CD8-positive, alpha-beta T cell (primary cell): ENCODE measurements at places on chromosomes 1 and 21.

DNA sequence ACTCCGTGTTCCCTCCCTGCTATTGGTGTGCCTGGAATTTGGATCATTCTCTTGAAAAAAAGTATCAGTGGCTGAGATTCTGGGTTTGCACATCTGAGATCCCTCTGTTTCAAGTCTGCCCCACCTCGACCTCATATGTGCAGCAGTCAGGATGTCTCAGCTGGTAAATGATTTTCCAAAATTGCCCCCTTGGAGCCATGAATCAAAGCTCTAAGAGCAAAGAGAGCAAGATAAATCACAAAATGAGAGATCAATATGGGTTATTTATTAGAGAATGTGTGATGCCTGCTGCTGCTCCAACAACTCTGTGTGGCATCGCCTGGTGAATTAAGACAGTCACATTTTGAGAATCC, 8.5 kb downstream of the CRP start:
- no peak for DNase-seq

DNA sequence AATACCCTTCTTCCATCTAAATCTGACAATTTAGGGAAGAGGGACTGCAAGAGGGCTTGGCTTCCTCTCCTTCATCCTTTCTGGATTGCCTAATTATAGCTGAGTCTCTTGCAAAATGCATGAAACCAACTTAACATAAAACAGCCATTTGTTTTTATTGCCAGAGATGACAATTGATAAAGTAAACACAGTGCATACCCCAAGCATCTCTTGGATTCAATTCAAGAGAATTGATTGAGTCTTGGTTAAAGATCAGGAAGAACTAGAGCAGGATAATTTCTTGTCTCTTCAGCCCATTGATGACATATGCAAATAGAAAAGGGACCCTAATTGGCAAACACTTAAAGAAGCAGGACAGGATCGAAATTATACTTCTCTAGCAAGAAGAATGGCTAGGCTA, 617.1 kb upstream of the PTBP2 start:
- DNase-seq, result no peak

- no peak for DNase-seq
These were observed 1.2 kb upstream of the NBPF1 start for GRCh38 chr1:16614361-16615252.

GRCh38 chr1:25086518-25087079, 145.7 kb downstream of the SYF2 start:
- DNase-seq, result no peak

DNA sequence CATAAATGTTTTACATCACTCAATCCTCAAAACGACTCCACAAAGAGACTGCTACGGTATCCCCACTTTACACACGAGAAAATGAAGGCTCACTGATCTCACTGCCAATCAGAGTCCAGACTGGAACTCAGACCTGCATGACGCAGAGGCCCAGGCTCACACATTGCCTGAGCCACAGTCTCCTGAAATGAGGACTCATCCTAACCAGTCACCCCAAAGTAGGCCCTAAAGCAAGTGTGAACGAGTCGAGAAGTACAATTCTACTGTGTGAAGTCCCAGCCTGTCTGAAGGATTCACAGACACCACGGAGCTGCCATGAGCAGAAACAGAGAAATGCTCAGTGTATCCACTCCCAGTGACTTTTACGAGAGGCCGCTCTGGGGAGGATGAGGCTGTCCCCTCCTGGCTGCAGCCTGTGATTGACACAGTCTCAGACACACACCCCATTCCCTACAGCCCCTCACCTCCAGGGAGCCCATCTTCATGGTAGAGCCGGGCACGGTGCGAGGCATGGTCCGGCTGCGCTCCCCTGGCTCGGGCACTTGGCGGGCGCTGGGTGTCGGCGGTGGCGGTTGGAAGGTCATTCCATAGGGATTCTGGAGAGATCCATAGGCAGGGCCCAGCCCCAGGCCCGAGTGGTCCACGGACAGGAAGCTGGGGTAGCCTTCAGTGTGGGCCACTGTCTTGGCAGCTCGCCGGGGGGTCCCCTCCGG, 26.7 kb upstream of the COL16A1 start:
- no peak for DNase-seq

GRCh38 chr1:4083231-4084047, 183.4 kb upstream of the C1orf174 start:
- no peak for DNase-seq

GRCh38 chr21:14585122-14585521, 39.0 kb upstream of the SAMSN1 start:
- DNase-seq, result no peak

- no peak for DNase-seq
These were observed 194.6 kb downstream of the NRIP1 start for GRCh38 chr21:14869984-14870852.

- DNase-seq, result no peak
These were observed 12.7 kb downstream of the PRRX1 start for GRCh38 chr1:170676628-170677027.
